ENCODE measurements at places on chromosomes 2 and 18. TPM values are rescaled to one million over a fixed set of nuclear protein-coding genes. Genes with fewer than 3 reads are reported as not detected.

DNA sequence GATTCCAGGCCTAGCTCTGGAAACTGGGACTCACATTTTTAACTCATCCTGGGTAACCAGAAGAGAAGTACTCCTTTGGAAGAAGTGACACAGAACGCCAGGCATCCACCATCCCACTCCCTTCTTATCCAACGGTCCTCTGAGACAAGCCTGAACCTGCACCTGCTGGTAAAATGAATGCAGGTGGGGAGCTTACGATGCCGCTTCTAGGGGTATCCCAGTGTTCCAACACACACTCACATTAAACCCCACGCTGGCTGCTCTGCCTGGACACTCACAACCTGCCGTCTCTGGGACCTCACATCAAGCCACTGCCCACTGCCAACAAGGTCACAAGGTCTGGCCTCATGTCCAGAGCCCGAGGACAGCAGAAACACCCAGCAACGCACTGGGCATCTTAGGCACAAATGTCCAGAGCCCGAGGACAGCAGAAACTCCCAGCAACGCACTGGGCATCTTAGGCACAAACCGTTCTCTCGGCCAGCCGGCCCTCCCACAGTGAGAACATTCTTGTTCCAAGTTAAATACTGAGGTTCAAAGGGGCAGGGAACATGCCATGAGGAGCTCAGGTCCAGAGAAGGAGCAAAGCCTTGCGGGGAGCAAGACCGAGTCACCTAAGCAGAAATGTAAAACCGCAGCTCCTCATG lies 9.9 kb downstream of the SLC66A2 start:
- DNase-seq, result no peak

DNA sequence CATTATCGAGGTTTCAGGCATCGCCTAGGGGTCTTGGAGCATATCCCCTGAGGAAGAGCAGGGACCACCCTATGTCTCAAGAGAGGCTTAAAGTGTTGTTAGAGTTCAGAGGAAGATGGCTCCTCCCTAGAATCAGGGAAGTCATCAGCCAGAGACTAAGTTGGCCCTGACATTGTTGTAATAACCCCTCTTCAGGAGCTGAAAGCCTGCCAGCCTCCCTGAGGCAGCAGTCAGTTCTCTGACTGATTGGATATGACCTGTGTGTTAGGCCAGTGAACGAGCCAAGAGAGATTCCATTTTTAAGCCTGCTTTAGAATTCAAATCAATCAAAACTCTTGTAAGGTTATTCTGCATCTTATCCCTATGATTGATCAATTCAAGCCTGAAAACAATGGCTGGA lies 34.9 kb downstream of the ARHGAP28 start:
- DNase-seq, result peak; percentile 76

- no peak for DNase-seq
These were observed 47.2 kb upstream of the REG3G start for GRCh38 chr2:78978340-78978739.

DNA sequence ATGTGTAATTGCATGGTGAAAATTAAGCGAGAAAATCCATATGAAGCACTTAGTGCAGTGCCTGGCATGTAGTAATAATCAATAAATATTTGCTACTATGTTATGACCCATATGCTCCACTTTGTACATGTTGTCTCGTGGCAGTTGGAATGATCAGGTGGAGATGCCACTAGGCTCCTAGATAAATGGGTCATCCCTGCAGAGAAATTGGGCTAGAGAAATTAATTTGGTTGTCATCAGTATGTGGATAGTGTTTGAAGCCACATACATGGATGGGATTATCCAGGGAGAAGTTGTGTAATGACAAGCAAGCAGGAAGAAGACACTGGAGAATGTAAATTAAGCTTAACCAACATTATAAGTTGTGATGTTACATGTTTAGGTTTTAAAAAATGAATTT lies 33.0 kb downstream of the ACYP2 start:
- no peak for DNase-seq

Gene SERPINB3
- not detected for total RNA-seq

Gene TRIM54
- total RNA-seq, result 0.22 TPM

All from thyroid gland (tissue), 4 donors.